Stimulated activated CD8-positive, alpha-beta memory T cell treated with anti-CD3 and anti-CD28 coated beads, Interleukin-4, amount 100 ng/mL, for 4 hours (primary cell): ENCODE measurements at places on chromosomes 6 and 20.

DNA sequence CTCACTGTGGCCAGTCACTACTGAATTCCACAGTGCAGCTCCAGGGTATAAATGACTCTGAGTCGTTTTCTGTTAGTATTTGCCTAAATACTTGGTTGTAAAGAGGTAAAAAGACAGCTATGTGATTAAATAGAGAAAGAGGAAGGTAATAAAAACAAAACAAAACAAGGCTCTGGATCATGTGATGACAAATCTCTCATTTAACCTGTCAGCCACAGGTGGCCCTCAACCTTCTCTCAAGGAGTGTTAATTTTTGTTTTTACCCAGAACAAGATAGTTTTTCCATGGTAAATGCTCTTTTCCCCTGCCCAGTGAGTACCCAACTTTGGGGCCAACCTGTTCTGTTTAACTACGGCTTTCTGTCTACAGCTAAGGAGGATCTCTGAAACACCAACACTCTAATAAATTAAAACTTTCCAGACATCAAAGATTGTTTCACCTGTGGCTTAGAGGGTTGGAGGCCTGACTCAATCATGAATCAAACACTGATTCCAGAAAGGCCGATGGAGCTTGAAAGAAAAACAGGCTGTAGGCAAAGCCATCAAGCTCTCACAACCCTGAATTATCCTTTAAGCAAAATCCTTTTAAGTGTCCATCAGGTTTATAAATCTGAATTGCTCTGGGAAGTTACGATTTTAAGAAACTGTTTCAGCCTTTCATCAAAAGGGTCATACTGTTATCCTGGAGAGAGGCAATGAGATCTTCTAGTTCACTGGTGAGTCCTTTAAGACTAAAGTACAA is 81.5 kb upstream of the BCLAF1 start:
- no peak for DNase-seq

DNA sequence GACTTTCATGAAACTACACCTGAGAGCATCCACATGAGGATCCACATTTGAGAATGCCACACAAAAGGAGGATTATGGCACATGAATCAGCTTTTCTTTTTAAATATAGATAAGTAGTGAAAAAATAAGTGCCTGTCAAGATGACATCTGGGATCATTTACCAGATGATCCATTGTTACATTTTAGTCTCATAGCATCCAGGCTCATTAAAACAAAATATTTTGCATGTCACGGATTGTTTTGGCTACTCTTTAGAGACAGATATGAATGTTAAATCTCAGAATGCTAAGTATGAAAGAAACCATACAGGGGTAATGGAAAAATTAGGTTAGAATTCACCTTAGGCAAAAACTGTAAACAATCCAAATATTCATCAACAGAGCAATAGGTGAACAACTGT is 66.7 kb downstream of the MYO6 start:
- no peak for DNase-seq

DNA sequence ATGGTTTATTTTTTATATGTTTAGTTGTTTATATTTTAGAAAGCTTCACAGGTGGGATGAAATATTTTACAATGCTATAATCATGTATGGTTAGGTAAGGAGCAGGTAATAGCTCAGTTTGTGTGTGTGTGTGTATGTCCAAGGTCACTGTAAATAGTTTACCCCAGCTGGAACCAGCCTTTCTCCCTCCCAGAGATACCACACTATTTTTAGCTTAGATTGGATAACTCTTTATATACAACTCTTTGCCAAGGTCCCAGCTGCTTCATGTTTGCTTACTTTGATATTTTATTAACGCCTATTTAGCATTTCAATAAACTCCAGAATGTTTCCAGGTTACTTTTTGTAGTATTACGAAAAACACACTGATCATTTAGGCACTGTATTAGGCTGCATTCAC is 1.8 kb upstream of the PEX7 start:
- no peak for DNase-seq

GRCh38 chr6:148674306-148674705 is 72.5 kb upstream of the UST start:
- DNase-seq = no peak

- no peak for DNase-seq
These were observed 19.0 kb downstream of the THBS2 start for GRCh38 chr6:169234634-169235033.

- DNase-seq = no peak
These were observed 19.1 kb downstream of the TGM3 start for GRCh38 chr20:2314759-2315439.
